ENCODE measurements at places on chromosomes 4 and X.

DNA sequence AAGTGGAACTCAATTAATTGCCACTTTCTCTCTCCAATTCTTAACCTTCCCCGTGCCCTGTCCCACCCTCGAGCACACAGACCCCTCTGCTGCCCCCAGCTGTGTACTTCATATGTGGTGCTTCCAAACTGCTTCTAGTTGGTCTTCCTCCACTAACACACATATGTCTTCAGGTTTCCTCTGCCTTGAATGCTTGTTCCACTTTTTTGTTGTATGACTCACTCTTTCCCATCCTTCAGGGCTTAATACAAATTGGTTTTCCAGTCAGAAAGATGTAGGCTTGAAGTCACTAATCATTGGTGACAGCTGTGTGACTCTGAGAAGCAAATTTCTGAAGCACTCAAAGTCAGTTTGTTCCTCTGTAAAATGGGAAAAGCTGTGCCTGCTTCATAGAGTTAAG is 30.6 kb downstream of the TRIM2 start:
- DNase-seq = no peak

GRCh38 chr4:8207314-8207713 is 8.2 kb downstream of the SH3TC1 start:
- no peak for DNase-seq

DNA sequence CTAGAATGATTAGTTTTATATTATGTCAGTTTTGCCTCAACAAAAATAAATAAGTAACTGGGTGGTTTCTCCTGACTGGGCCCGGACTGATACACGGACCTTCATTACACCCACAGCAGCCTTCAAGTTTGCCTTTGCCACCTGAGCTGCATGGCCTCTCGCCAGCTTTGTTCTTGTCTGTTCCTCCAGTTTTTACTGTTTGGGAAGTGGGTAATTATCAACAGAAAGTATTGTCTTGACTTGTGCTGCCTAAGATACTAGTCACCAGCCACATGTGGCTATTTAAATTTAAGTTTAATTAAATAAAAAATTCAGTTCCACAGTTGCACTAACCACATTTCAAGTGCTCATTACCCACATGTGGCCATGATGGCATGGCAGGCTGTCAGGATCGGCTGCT is 74.7 kb upstream of the INTU start:
- DNase-seq = no peak

DNA sequence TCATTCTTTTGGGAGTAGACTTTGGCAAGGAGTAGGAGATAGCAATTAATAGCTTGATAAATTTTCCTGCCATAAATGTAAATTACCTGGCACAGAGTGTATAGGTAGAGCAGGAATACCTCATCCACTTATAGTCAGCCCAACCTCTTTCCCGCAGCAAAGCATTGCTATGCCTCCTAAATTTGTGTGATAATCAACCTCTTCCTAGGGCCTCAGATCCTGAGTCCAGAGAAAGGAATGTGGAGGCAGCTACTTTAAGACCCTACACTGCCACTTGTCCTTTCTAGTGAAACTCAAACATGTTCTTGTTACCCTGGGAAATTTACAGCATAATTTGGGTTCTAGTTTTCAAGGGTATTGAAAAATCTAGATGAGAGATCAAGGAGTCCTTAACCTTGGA is 919.0 kb downstream of the RAPGEF2 start:
- DNase-seq = no peak

- DNase-seq = no peak
Observed at GRCh38 chrX:55919367-55920221, 202.0 kb downstream of the RRAGB start.
